ENCODE measurements at places on chromosomes 1 and 21.

DNA sequence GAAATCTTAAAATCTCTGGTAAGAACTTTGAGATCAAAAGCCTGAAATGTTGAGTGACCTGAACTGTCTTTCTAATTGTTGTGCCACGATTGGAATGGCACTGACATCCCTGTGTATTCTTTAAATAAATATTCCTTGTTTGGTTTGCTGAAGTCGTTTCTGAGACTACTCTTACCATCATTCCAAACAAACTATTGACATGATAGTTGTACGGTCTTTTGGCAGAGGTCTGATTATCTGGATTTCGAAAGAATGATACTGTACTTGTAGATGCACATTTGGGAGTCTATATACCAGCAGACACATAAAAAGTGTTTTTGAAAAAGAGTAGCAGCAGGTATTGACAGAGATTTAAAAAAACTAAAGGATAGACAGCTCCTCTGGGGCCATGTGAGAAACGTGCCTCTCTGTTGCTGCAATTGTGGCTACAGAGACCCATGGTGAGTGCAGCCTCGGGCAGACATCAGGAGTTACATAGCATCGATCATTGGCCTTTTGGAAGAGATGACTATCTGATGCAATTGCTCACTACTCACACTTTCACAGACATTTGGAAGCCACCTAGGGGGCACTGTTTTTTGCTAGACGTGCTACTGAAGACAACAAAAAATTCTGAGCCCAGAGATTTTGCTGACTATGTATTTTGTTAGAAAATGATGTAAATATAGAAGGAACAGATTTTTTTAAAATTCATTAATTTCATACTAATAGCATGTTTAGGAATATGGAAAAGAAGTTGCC is 464.5 kb downstream of the KCNT2 start:
- no peak for DNase-seq

DNA sequence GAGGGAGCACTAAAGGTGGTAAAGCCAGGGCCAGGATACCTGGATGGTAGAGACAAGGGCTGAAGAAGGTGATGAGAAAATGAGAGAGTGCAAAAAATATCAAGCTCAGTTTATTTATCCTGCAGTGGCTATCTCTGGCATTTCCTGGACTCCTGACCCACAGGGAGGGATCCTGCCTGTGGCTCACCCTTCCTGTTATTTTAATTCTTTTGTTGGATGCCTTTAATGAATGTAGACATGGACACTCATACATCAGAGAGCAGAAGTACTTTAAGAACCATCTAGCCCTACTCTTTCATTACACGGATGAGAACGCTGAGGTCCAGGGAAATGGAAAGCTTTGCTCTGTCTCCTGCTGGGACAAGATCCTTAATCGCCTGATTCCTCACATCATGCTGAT is 20.6 kb downstream of the JUN start:
- DNase-seq: no peak

DNA sequence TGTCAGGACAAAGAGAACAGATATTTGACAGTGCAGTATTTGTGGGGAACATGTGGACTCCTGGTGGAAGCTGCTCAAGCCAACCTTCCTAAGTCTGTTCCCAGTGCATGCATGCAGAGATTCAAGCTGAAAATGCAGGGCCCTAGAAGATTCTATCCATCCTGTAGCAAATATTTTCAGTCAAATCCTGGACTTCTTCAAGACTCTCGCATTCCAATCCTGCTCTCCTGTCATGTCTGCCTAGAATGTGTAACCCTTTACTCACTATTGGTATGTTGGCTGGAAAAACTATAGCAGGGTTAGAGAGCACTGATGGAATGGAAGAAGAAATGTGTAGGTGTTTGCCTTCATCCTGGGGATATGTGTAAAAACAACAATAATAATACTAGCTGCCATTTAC is 385.6 kb upstream of the PKN2 start:
- DNase-seq: no peak

- DNase-seq: no peak
Observed at GRCh38 chr1:160821627-160822026, 25.7 kb downstream of the LY9 start.

- DNase-seq: no peak
Observed at GRCh38 chr1:21165646-21166045, 11.1 kb downstream of the EIF4G3 start.

DNA sequence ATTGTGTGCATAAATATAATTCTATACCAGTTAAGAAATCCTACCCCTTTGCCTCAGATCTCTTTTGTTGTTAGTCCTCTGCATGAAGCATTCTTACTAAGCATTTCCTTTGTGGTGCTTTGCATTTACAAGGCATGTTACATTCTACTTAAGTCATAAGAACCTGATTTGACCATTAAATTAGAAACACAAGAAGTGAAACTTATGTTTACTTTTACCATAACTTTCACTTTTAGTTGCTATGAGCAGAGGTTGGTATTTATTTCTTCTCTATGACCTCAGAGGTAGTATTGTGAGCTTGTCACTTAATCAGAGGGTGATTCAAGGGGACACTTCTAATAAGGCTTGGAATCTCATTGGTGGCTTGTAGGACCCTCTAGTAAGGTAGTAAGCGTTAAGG is 9.0 kb downstream of the FAM20B start:
- DNase-seq: no peak

GRCh38 chr1:192067360-192067759 is 90.9 kb upstream of the RGS18 start:
- DNase-seq: no peak

DNA sequence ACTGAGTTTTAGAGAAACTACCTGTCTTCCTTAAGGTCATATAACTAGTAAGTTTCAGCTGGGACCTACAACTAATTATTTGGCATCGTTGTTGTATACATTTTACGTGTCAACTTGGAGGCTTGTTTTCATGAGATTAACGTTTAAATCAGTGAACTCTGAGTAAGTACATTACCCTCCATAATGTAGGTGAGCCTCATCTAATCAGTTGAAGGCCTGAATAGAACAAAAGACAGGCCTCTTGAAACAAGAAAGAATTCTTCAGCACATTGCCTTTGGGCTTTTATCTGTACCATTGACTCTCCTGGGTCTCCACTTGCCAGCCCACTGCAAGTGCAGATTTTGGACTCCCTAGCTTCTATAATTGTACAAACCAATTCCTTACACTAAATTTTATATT is 364.6 kb downstream of the ADGRL2 start:
- DNase-seq: no peak

DNA sequence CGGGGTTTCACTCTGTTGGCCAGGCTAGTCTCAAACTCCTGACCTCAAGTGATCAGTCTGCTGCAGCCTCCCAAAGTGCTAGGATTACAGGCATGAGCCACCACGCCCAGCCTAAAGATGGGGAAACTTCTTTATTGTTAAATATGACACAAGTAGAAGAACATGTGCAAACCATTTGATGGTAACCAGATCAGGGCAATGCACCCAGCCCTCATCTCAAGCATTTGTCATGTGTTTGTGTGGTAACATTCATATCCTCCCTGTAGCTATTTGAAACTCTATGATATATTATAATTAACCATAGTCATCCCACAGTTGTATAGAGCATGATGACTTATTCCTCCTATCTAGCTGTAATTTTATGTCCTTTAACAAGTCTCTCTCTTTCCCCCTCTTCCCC is 119.5 kb upstream of the TMPRSS2 start:
- DNase-seq: no peak

DNA sequence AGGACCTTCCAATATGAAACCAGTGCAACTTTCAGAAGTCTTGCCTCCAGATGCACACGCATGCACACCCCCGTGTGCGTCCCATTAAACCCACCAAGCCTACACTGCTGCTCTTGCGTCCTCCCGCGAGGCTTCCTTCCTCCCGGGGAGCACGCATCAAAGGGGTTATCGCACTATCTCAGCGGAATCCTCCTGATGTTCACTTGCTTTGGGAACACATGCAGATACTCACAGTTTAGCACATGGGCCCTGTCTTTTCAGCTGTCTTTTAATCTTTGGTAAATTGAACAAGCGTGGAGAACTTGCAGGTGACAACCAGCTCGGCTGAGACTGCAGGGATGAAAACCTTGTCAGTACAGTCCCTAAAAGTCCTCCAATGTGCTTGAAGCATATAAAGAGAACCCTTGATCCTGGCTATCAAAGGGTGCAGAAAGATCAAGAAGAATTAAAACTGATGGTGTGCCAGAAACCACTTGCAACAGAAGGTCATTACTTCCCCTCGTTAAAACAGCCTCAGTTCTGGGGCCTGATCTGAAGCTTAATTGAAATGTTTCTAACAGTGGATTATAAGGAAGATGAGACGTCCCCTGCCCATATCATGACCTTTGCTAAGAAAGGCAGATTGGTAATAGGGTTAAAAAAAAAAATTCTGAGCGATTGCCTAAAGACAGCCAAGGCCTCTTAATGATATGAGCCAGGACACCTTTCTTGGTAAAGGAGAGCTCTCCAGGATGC is 149.4 kb upstream of the LMO4 start:
- no peak for DNase-seq

- no peak for DNase-seq
Observed at GRCh38 chr1:209710847-209711246, 6.2 kb downstream of the HSD11B1 start.

DNA sequence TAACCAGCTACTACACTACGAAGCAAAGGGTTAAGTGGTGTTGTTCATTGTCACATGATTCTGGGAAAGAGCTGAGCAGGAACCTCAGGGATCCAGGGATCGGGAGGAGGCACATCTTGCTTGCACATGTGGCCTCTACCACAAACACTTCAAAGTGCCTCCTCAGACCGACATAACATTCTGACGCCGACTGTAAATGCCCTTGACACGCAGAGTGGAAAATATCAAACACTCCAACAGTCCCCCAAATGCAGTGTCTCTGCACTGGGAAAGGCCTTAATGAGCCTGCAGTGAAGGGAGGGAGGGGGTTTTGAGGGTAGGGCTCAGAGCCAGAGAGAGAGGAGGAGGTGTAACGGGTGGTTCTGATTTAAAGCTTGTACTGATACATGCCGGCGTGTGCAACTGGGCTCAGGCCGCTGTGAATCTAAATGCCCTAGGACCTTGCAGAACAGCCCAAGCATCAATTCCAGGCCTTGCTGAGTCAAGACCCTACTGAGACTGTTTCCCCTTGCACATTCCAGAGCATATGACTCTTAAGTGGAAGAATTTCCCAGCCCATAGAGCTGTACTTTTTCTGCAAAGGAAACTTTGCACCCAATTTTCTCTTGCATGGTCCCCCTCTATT is 163.7 kb downstream of the NTMT2 start:
- DNase-seq: no peak

GRCh38 chr1:201676197-201676596 is 137.3 kb downstream of the NAV1 start:
- no peak for DNase-seq

- DNase-seq: no peak
Observed at GRCh38 chr1:25113086-25113485, 119.2 kb downstream of the SYF2 start.

- peak; percentile 48 for DNase-seq
Observed at GRCh38 chr1:63322114-63322943, at the start of gene FOXD3. Gene FOXD3 (plus strand): TSS chr1:63322567. CDS start chr1:63323059, 492 bp downstream.

DNA sequence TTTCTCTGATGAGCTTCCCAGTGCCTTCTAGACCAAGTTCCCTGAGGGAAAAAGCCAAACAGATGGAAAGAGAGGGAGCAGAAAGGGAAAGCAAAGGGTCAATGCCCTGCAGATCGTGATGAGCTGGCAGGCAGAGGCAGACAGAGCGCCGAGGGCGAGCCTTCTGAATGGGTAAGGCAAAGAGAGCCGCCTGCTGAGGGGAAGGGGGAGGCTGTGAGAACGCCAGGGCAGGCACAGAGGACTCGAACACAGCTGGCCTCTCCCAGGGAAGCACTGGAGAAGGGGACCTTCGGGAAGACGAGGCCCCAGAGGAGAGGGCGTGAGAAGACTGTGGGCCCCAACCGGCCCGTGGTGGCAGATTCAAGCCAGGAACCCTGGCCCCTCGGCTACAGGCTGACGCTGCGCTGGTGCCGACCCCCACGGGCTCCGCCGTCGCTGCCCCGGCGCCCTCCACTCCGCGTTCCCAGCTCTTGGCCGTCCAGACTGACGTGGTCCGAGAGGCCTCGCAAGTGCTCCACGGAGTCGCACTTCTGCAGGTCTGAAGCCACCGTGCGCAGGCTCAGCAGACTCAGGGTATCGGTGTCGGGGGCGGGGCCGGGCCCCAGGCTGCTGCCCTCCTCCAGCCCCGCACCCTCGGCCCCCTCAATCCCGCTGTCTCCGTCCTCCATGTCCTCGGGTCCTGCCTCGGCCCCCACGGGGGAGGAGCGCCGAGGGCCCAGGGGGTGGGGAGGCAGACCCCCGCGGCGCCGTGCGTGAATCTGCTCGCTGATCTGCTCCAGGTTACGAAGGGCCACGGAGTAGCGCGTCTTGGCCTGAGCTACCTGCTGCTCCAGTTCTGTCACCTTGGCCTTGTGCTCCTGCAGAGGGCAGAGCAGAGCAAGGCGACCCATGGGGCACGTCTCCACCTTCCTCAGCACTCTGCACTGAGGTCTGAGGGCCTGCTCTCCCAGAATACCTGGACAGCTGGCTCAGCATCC is 13.9 kb downstream of the SH3BP5L start:
- no peak for DNase-seq

DNA sequence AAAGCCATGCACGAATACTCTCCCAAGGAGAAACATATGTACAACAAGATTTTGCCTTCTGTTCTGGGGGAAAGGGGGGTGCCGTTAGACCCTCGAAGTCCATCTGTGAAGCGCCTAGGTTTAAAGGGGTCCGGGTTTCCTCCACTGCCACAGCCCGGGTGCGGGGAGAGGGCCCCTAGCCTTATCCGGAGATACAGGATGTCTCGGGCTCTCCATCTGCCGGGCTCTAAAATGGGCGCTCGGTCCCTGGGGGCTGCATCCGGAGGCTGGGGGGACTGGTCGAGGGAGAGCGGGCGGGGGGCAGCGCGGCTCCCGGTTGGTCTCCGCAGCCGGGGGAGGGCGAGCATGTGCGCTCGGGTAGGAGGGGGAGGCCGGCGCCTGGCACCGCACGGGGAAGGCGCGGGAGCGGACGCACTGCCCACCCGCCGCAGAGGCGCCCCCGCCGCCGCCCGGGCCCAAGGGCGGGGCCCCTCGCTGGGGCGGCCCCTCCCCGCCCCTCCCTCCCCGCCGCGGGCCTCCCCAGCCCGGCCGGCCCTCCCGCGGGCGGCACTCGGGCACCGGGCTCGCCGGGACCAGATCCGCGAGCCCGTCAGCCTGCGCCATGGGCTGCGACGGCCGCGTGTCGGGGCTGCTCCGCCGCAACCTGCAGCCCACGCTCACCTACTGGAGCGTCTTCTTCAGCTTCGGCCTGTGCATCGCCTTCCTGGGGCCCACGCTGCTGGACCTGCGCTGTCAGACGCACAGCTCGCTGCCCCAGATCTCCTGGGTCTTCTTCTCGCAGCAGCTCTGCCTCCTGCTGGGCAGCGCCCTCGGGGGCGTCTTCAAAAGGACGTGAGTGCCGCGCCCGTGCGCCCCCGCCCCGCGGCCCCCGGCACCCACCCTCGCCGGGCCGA is 63.1 kb downstream of the ELK4 start:
- DNase-seq: no peak

Measured in activated naive CD4-positive, alpha-beta T cell treated with anti-CD3 and anti-CD28 coated beads, Interleukin-2, amount 10 ng/mL, durations not matched to agents 7 days and 5 days (primary cell).